ENCODE measurements at places on chromosomes 4 and X. TPM values are rescaled to one million over a fixed set of nuclear protein-coding genes. Genes with fewer than 3 reads are reported as not detected.

Gene HCCS
- 18.0 TPM for polyA plus RNA-seq

Gene ZMAT1
- 31.8 TPM for polyA plus RNA-seq

Gene TIGD4
- polyA plus RNA-seq, result 1.4 TPM

Gene RUFY3
- polyA plus RNA-seq, result 104 TPM

Gene CDKL2
- polyA plus RNA-seq, result 5.9 TPM

Gene TMPRSS11D
- 0.36 TPM for polyA plus RNA-seq

Gene TKTL2
- polyA plus RNA-seq, result not detected

Gene KIT
- 79.2 TPM for polyA plus RNA-seq

Gene SCRG1
- 0.66 TPM for polyA plus RNA-seq

Gene MMRN1
- polyA plus RNA-seq, result 13.5 TPM

- no peak for DNase-seq
Measured at GRCh38 chr4:101400096-101400495, 52.8 kb upstream of the PPP3CA start.

DNA sequence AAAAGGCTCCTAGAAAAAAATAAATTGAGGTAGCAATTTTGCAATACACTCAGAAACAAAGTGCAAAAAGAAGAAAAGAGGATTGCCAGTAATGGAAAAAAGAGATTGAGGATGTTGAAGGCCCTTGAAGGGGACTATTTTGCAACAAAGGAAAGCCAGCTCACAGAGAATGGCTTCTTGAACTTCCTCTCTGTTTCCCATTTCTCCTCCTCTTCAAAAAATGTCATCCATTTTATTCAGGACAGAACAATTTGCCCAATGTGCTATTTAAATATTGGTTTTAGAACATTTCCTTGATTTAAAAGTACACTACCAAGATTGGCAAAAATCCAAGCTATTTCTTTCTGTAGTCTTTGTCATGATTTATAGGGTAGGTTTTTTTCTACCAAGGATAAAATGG is 60.2 kb downstream of the GASK1B start:
- no peak for DNase-seq

DNA sequence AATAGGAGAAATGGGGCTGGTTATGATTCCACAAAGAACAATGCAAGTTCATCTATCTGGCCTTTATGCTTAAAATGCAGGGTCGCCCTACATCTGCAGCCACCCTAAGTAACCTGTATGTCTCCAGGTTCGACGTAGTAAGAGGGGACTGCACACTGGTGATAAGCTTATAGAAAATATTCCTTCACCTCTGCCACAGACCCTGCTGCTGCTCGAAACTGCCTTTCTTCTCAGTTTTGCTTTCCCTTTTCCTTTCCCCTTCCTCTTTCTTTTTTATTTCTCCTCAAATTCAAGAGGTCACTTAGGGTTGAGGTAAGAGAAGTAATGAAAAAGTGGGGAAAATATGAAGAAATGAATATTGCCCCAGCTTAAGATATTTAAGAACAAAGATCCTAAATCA is 123.5 kb downstream of the DCHS2 start:
- DNase-seq, result no peak

GRCh38 chr4:183670251-183670650 is 11.2 kb downstream of the TRAPPC11 start:
- DNase-seq, result no peak

DNA sequence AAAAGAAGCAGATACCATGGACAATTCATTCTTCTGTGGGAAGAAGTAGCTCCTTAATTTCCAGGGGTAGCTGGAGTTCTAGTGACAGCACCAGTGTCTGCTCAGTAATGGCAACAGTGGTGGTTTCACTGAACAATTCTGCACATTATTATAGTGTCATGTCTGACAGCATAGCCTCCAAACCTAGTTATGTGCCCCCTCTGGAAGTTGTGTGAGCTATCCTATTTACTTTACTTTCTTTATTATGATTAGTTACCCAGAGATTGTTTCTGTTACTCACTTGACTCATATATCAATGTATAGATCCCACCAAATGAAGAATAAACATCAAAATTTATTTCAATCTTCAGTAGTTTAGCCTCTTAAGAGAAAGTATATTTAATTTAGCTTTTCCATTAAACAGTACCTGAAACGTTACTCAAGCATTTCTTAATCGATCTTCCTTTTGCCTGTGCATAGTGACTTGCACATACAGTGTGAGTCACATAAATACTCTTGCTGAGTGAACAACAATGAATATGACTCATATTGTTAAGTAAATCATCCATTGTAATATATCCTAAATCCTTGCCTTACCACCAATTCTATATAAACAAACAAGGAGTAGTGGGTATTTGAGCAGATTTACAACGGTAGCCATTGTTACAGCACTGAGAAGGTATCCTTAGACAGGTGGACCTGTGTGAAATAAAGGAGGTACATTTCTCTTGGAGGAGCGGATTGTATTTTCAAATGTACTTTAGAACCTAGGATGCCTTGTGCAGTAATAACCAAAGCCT is 534.7 kb downstream of the ANKRD50 start:
- no peak for DNase-seq

DNA sequence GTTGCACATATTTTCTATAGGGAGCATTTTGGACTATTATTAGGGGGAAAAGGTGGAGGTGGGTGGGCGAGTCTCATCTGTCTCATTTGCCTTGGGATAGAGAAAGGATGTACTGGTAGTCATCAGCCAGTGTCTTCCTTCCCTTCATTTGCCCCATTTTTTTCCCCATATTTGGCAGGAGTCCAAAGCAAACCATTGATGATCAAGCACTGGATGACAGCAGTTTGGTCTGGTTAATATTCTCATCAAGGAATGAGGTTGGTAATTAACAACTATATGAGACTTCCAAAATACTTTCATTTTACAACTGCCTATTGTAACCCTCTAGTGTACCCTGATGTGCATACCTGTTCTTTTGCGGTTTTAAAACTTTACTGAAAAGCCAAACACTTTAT is 22.6 kb upstream of the IGFBP7 start:
- no peak for DNase-seq

- DNase-seq, result no peak
Measured at GRCh38 chr4:157072002-157072401, 3.9 kb upstream of the GLRB start.

GRCh38 chr4:1798580-1799386 is 5.7 kb downstream of the FGFR3 start:
- no peak for DNase-seq

DNA sequence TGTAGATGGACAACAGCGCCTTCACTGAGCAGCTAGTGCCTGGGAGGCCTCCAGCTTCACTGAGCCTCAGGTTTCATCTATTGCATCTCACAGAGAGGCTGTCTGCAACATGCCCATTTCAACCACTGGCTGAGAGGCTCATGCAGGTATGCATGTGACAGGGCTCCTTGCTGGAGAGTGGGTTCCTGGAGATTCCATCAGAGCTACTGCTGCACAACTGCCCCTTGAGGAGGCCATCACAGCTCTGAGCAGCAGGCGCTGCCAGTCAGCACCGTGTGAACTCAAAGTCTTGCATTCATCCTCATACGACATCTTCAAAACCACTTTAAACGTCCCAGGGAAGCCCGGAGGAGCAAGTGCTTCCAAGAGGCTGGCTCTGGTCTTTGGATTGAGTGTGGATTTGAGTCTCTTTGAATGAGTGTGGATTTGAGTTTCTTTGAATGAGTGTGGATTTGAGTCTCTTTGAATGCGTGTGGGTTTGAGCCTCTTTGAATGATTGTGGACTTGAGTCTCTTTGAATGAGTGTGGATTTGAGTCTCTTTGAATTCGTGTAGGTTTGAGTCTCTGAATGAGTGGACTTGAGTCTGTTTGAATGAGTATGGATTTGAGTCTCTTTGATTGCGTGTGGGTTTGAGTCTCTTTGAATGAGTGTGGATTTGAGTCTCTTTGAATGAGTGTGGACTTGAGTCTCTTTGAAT is 8.7 kb downstream of the P2RY8 start:
- no peak for DNase-seq

DNA sequence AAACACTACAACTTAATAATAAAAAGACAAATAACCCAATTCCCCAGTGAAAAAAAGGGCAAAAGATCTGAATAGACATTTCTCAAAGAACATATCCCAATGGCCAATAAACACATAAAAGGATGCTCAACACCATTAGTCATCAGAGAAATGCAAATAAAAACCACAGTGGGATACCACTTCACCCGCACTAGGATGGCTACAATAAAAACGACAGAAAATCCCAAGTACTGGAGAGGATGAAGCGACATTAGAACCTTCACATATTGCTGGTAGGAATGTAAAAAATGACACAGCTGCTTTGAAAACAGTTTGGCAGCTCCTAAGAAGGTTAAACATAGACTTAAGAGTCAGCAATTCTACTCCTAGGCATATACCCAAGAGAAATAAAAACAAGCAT is 140.6 kb upstream of the ARX start:
- no peak for DNase-seq

DNA sequence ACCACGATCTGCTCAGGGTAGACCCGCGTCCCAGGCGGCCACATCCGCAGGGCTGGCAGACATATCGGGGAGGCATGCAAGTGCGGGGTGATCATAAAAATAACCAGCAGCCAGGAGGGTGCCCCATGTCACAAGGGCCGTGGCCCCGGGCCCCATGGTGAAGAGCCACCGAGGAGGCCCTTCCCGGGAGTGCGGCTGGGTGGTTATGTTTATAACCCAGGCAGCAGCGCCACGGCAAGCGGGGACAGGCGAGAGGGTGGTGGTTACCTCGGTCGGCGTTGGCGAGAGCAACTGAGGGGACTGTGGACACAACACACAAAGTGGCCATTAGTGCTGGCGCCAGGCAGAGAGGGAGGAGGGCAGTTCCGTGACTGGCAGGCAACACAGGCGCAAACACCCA is 92.7 kb upstream of the AFAP1 start:
- DNase-seq, result no peak

GRCh38 chr4:157994863-157995262 is 178.0 kb downstream of the GASK1B start:
- no peak for DNase-seq

- DNase-seq, result peak; percentile 35
Measured at GRCh38 chrX:124388562-124388961, 42.2 kb downstream of the SH2D1A start.

GRCh38 chr4:6591313-6591712 is 16.3 kb downstream of the MAN2B2 start:
- DNase-seq, result no peak

- DNase-seq, result no peak
Measured at GRCh38 chrX:68989456-68989855, 160.6 kb downstream of the EFNB1 start.

- no peak for DNase-seq
Measured at GRCh38 chr4:90078440-90078839, 48.8 kb upstream of the CCSER1 start.

- no peak for DNase-seq
Measured at GRCh38 chrX:18575744-18576143, 96.2 kb downstream of the RS1 start.

GRCh38 chr4:158018221-158018830 is 154.5 kb downstream of the GASK1B start:
- no peak for DNase-seq

DNA sequence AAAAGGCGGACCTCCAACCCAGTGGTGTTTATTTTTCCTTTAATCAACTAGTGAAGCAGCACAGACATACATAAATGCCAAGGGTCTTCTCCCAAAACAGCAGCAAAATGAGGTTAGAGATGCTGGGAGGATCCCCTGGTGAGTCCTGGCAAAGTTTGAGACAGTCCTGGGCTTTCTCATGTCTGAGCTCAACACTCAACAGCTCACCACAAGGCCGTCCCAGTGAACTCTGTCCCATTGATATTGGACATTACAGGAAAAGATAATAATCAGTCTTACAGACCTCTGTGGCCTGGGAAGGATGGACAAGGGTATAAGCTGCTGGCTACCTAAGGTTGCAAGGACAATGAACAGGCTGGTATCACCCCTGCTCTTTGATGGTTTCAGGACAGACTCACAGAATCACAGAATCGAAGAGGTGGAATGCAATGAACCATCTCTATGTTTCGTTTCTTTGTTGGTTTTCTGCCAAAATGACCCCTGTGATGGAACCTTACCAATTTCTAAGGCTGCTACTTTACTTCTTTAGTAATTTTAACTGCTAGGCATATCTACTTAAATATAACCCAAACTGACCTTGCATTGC is 551.8 kb downstream of the RAB28 start:
- no peak for DNase-seq

DNA sequence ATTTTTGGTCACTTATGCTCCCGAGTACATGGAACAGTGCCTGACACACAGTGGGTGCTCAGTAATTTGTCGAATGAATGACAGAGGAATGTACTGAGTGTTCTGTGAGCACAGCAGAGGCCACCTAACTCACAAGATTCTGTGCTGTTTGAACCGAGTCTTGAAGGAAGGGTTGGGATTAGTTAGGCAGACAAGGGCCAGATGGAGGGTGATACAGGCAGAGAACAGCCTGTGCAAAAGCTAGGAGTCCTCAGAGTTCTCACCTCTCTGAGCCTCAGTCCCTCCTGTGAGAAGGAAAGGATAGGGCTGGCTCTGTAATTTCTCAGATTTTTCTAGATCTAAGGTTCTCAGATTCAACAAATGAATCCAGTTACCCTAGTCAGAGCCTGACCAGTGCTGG is 108.8 kb downstream of the NHSL2 start:
- DNase-seq, result no peak

DNA sequence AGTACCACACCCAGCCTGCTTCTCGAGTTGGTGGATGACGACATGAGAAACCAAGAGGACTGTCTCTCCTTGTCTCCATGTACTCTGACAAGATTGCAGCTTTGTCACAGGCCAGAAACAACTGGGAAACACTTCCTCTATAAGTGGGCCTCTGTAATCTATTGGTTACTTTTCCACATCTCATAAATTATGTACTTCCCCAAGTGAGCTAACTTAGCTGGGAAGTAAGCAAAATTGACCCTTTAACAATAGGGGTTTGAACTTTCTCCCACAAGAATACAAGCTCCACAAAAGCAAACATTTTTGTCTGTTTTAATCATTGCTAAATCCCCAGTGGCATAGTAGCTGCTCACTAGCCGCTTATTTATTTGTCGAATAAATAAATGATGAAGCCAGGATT is 14.1 kb upstream of the USO1 start:
- DNase-seq, result no peak

- no peak for DNase-seq
Measured at GRCh38 chr4:94626942-94627341, 130.8 kb upstream of the BMPR1B start.

GRCh38 chrX:34332334-34332733 is 200.2 kb upstream of the FAM47A start:
- DNase-seq, result no peak

GRCh38 chr4:127383666-127384065 is 249.1 kb upstream of the INTU start:
- no peak for DNase-seq

DNA sequence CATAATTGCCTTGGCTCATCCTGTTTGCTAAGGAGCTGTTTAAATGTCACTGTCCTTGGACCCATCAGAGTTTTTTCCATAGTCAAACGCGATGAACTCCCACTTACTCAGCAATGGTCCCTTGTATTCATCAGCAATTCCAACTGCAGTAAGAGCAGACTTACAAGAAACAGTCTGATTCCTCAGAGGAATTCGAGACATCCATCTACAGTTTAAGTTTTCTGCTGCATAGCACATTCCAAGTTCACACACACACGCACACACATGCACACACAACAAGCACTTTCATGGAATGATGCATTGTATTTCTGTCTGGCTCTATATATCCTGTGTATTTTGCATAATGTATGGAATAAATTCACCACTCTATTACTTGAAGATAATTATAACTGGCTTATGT is 32.7 kb upstream of the TMEM150C start:
- no peak for DNase-seq
